Left cardiac atrium (tissue), 4 donors: ENCODE measurements at places on chromosomes 3 and 15. TPM values are rescaled to one million over a fixed set of nuclear protein-coding genes. Genes with fewer than 3 reads are reported as not detected.

DNA sequence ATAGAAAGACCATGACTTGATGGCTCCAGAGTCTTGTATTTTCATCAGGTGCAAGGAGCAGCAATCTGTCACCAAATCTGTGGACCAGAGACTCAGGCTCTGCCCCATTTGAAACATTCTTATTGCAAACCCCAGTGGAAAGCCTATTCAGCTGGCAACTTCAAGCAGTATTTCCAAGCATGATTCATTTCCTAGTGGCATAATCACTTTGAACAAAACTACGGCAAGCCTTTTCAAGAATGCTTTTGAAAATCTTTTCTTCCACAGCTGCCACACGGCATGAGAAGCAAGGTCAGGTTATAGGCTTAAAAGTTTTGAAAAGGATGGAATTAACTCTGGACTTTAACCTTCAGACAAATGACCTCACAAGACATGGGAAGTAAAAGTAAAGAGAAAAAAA is 122.0 kb upstream of the BFSP2 start:
- DNase-seq, result no peak

GRCh38 chr3:54283470-54283869 is 161.1 kb downstream of the CACNA2D3 start:
- DNase-seq, result no peak

GRCh38 chr3:62873761-62874710 is 1.2 kb downstream of the CADPS start:
- peak; percentile 42 for DNase-seq

DNA sequence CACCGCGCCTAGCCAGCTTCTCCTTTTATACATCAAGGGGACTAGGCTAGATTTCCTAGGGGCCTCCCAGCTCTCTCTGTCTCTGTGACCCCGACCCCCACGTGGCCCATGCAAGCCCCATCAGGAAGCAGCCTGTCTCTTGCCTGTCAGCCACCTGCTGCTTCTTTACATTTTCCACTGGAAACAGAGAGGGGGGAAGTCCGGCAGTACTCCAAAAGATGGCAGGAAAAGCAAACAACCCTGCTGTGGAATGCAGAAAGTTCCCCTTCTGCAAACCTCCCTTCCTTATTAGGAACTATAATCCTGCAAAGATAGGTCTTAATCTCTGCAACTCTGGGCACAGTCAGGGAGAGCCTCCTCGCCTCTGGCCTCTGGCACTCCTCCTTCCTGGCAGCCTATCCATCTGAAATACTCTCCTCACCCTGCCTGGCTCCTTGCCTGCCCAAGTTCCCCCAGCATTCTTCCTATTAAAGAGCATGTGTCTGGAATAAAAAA is 47.4 kb upstream of the HACD2 start:
- DNase-seq, result no peak

GRCh38 chr3:11546657-11547302 is 96.9 kb downstream of the VGLL4 start:
- no peak for DNase-seq

DNA sequence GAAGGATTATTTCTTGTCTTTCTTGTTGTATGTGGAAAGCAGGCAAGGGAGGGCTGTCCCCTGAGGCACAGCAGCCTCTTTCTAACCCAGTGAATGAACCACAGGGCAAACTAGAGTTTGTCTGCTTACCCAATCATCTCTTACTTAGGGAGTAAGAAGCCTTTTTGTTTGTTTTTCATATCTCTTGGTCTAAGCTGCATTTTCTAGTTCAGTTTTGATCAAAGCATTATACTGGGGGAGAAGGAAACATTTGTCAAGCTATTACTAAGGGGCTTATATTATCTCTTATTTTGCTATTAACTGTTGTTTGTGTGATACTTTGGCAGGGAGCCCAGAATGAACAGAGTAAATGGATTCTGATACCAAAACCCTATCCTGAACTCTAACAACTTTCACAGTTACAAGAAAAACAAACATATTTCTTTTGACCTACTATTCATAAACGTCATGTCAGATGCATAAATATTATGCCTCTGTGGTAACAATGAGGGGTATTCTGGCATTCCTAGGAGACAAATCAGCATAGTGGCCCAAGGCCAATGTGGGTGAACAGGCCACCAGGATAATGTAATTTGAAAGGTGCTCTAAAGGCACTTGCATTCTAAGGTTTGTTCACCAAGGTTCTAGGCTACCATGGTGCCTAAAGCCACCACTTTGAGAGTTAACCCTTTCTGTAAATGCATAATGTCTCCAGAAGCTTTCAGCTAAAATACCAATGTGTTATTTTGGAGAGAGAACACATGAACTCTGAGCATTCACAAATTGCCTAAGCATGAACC is 271.6 kb upstream of the ZPLD1 start:
- DNase-seq, result peak; percentile 38

Gene FBXW12
- total RNA-seq, result not detected
